ENCODE measurements at places on chromosomes 6 and 20.

- DNase-seq, result no peak
Observed at GRCh38 chr6:28117386-28118050, 6.9 kb upstream of the ZSCAN16 start.

DNA sequence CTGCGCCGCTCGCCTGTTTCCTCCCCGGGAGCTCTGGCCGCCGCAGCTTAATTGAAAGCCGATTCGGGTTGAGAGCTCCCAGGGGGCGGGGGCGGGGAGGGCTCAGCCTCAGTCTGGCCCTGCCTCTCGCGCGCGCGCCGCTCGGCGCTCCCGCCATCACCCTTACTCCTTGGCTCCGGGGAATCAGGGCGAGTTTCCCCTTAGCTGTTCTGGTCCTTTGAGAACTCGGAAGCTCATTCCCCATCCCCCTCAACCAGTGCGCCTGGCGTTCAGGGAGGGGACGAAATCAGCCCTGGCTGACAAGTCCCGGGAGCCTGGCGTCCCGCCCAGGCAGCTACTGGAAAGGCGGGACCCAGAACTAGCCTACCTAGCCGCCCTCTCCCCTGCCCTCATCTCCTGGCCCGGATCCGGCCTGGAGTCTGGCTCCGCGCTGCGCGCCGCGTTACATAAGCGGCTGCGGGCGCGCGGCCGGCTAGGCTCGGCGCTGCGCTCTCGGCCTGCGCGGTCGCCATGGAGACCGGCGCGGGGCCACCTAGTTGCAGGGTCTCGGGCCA, 2.8 kb downstream of the SLC12A5 start:
- DNase-seq, result no peak

GRCh38 chr20:45836841-45837240, 3.2 kb downstream of the SNX21 start:
- no peak for DNase-seq

- no peak for DNase-seq
Observed at GRCh38 chr6:168638468-168639271, 197.7 kb downstream of the SMOC2 start.
